ENCODE measurements at places on chromosomes 13 and 19.

DNA sequence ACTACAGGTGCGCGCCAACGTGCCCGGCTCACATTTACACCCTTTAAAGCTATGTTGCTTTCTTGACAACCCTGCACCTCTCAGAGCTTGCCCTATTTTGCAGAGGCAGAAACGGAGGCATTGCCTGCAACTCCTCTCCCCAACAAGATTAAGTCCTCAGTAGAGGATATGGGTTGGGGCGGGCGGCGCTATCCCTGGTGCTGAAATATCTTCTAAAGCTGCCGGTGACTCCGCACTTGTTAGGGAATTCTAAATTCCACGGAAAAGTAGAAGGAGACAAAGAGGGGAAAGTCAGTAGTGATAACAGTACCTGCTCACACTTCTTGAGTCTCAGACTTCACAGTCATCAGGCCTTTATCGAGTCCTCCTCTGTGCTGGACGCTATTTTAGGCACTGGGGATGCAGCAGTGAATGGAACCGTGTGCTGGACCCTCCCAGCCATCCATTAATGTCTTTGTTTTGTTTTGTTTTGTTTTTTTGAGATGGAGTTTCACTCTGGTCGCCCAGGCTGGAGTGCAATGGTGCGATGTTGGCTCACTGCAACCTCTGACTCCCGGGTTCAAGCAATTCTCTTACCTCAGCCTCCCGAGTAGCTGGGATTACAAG is 18.0 kb downstream of the SLC5A5 start:
- DNase-seq, result peak; percentile 35

- DNase-seq, result no peak
Observed at GRCh38 chr19:56126983-56127780, 6.1 kb upstream of the ZNF787 start.

- DNase-seq, result no peak
Observed at GRCh38 chr19:1651568-1652291, 685 bp downstream of the TCF3 start.

DNA sequence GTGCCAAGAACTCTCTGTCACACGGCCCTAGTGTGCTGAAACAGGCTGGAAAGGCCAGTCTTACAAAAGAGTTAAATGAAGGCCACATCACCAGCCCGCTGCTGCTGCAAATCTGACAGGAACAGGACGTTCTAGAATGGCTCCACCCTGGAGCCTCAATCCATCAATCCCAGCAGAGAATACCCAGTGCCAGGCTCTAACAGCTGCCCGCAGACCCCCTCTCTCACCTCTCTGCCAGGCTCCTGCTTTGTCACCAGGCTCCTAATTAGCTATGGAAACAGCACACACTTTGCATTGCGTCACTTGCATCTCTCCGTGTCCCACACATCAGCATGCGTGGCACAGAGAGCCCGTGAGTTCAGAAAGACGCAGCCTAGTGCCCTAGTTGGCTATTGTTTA is 314.1 kb downstream of the FOXO1 start:
- DNase-seq, result no peak

DNA sequence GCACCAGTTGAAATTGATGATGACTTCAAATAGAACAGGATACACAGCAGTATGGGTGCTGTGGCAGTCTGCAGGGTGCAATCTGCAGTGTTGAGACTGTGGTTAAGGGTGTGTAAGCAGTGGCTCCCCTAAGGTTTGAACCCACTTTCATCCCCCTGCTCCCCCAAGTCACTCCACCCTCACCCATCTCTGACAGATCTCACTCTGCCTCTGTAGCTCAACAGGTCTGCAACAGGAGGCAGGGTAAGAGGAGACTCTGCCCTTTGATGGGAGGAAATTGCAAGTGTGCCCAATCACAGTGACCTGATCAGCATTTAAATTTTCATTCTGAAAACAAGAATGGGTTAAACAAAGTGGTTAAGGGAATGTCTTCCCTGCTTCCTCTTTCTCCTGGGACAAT is 92.4 kb downstream of the DCT start:
- DNase-seq, result no peak

DNA sequence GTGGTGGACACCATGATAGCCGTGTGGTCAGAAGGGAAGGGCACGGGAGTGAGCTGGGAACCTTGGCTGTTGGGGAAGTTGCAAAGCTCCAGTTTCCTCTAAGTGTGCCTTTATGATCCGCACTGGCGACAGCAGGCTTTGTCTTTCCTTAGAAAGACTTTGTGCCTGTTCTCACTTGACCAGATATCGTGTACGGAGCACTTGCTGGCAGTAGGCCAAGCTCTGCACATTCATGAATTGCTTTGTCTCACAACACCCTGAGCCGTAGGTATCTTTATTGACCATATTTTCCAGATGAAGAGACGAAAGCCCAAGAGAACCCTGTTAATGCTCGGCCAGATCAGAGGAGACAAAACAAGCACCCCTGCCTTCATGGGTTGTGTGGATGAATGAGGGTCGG is 15.1 kb downstream of the CUL4A start:
- no peak for DNase-seq

DNA sequence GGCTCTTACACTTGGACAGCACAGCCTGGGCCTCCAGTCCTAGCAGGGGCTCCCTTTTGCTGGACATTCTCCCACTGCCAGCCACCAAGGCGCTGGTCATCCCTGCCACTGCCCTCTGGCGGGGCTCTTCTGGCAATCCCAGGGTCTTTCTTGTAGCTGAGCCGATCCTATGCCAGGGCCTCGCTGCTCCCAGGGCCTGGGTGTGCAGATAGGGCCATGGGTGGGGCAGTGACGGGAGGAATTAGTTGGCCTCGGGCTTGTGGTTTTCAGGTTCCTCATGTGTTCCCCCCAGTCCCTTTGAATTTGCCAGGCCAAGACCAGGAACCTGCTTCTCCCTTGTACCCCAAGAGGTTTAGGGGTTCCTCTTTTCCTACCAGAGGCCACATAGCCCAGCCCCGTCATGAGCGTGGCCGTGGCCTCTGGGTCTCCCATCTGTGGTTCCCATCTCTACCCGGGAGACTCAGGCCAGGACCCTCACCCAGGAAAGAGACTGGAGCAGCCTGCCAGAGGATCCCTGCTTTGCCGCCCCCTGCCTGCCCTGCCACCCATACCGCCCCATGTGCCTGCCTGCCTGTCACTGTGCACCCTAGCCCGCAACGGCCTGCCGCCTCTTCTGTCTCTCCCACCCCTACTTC is 26.2 kb downstream of the TMED1 start:
- DNase-seq, result no peak

DNA sequence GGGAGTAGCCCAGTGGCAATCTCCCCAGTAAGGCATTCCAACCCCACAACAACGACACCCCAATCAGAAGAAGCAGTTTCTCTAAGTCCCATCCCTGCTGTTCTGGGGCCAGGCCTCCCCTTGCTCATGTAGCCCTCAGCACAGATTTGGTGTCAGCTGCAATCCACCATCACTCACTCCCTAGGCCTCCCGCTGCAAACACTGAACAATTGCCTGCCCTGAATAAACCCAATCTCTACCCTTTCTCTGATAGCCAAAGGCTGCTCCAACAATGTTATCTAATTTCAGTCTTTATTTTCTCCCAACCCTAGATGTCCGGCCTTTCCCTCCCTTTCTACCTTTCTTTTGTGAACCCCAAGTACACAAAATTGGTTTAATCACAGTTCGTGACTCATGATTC is 5.6 kb upstream of the SOX21 start:
- no peak for DNase-seq

- DNase-seq, result no peak
Observed at GRCh38 chr19:57473646-57474045, 3.7 kb downstream of the ZNF772 start.

DNA sequence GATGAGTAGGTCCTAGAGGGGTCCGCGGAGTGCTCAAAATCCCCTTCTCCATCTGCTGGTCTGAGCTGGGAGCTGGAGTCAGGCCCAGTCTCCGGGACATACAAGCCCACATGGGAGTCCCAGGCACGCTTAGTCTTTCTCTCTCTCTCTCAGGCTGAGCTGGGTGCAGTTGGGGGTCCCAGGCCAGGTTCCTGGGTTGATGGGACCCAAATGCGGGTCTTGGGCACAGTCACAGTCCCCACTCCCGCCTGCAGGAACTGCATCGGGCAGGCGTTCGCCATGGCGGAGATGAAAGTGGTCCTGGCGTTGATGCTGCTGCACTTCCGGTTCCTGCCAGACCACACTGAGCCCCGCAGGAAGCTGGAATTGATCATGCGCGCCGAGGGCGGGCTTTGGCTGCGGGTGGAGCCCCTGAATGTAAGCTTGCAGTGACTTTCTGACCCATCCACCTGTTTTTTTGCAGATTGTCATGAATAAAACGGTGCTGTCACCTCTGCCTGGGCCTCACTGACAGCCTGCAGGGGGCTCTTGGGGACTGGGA is 23.8 kb downstream of the CYP4F12 start:
- DNase-seq, result no peak

DNA sequence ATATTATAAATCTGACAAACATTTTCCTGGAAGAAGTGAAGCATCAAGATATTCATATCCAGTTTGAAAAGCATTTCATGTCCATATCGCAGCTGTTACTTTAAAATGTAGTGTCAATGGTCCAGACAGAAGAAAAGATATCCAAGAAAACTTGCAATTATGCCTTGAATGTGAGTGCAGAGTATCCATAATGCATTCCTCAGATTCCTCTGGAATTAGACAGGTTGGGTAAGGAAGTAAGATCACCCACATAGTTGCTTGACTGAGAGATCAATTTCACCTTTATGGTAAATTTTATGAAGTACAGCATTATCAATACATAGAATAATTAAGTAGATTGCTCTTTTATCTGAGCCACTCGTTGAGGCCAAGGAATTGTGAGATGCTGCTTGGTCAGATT is 327.0 kb upstream of the SLITRK5 start:
- DNase-seq, result no peak

GRCh38 chr13:92769046-92769445 is 457.6 kb upstream of the GPC6 start:
- no peak for DNase-seq

DNA sequence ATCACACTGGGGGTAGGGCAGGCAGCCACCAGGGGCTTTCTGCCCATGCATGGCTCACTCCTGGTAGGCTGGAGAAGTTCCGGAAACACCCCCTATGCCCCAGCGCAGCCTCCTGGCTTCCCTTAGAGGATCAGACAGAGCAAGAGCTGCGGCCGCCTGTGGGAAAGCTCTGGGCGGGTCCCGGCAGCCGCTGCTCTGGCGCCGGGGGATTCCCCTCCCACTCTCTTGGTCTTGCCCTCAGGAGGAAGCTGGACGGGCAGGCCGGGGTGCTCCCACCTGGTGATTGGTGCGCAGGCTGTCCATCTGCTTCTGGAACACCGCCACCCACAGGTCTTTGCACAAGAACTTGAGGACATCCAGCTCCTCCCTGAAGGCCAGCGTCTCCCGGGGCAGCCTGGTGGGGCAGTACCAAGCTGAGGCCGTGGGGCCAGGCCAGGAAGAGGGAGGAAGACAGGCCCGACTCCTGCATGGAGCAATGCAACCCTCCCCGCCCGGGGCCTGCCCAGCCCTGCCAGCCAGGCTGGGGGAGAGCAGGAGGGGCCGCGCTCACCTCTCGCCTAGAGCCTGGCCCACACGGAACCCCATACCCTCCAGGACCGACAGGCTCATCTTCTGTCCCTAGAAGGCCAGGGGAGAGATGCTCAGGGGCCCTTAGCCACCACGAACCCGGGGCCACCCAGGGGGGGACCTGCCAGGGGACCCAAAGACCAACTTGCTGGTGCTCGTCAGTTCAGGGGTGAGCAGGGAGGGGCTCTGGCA is 4.0 kb upstream of the NKPD1 start:
- no peak for DNase-seq

DNA sequence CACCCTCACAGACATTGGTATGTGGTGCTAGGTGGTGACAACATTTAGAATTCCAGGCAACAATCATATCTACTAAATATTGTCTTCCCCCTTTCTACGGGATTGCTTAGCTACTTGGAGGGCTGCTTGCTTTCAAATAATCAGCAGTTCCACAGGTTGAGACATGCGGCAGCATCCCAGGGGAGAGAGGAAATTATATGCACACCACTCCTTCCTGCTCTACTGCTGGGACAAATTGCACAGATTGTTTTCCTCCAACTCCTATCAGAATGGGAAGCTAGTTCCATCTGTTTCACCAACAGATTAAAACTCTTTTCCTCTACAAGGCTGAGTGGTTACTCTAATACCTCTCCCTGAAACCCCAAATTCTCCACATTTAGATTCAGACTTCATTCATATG is 275.4 kb downstream of the DNAJC15 start:
- DNase-seq, result no peak

GRCh38 chr19:18906605-18907519 is 10.9 kb upstream of the CERS1 start:
- DNase-seq, result no peak

DNA sequence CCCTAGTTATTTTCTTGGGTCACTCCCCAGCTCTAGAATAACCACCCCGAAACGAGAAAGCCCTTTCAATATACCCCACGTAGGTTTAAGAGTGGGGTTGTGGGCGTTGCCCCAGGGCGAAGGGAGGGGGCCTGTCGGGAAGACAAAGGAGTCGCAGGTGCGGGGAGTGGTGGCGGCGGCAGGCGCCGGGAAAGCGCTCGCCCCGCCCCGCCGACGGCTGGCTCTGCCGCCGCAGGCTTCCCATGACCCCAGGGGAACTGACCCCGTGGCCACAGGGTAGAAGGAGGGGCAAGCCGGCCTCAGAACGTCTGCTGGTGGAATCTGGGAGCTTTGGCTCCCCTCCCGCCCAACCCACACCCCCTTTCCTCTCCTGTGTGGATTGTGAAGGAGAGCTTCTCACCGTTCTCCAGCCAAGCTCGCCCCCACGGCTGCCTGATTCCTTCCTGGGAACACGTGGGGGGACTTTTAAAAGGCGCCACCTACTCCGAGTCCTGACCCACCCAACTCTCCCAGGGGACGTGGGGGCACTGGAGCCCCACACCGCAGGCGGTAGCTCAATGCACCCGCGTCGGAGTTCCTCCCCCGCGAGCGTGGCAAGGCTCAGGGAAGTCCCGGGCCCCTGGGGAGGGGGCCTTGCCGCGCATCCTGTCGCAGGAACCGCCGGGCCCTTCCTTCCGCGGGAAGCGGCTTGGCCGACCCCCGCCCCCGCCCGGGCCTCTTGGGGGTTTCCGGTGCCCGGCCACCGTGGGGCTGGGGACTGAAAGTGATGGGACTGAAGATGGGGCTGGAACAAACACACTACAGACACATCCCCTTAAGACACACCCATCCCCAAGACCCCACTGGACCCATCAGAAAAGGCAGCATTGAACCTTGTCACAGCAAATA is 5.5 kb downstream of the IER2 start:
- DNase-seq, result peak; percentile 43

GRCh38 chr13:51311231-51311630 is 28.3 kb upstream of the SERPINE3 start:
- DNase-seq, result no peak

GRCh38 chr13:41701676-41702075 is 244.3 kb downstream of the RGCC start:
- no peak for DNase-seq

GRCh38 chr13:40613914-40614313 is 52.5 kb downstream of the FOXO1 start:
- DNase-seq, result no peak

GRCh38 chr13:101155920-101156319 is 260.4 kb downstream of the NALCN start:
- DNase-seq, result peak; percentile 17

- no peak for DNase-seq
Observed at GRCh38 chr19:42487032-42487797, 41.1 kb downstream of the CEACAM1 start.

- DNase-seq, result no peak
Observed at GRCh38 chr13:30696278-30697176, 38.8 kb upstream of the ALOX5AP start.

GRCh38 chr13:29961036-29961670 is 110.7 kb upstream of the UBL3 start:
- DNase-seq, result no peak

- no peak for DNase-seq
Observed at GRCh38 chr19:48367855-48368254, 3.7 kb downstream of the SYNGR4 start.

- DNase-seq, result no peak
Observed at GRCh38 chr13:47680748-47681147, 320.3 kb downstream of the SUCLA2 start.

- no peak for DNase-seq
Observed at GRCh38 chr19:30775956-30776355, 403.8 kb downstream of the ZNF536 start.
